ENCODE measurements at places on chromosomes 6 and 20.
A peak's percentile ranks its signal among the peaks of the same experiment; 100 is the strongest.

- DNase-seq: no peak
Observed at GRCh38 chr20:20448881-20449280, 81.0 kb downstream of the INSM1 start.

DNA sequence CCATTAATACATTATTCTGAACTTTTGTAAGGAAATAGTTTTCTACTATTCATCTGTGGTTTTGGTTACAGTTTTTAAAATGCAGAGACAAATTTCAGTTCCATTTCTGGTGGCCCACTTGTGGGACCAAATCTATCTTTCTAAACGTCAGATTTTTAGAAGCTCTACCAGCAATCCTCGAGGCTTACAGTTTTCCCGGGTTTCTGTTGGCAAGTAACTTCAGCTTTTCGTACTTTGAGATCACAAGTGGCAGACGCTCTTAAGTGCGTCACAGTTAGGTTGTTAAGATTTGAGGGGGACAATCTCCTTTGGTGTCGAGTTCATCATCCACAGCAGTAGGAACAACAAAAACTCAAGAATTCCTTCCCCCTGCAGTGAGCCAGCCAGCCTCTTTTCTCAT is 60.0 kb downstream of the JARID2 start:
- no peak for DNase-seq

DNA sequence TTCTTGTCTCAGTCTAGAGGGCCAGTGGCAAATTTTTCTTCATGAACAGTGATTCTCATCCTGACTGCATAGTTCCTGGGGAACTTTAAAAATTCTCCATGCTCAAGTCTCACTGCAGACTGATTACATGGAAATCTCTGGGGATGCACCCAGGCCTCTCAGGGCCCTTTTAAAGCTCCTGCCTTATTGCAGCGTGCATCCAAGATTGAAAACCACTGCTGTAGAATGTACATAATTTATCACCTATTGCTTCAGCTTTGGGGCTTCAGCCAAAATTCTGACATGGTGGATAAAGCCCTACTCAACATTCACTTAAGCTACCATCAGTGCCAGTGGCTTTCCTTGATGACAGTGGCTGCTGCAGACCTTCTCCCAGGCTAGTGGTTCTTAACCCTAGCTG is 143.8 kb downstream of the BTBD3 start:
- DNase-seq: no peak

GRCh38 chr6:32123681-32124080 is 4.4 kb downstream of the ATF6B start:
- no peak for DNase-seq

GRCh38 chr6:124541573-124541972 is 420.7 kb upstream of the RNF217 start:
- no peak for DNase-seq

GRCh38 chr6:134908906-134909516 is 40.9 kb downstream of the ALDH8A1 start:
- DNase-seq: peak; percentile 98

GRCh38 chr6:12221856-12222255 is 68.3 kb upstream of the EDN1 start:
- no peak for DNase-seq

DNA sequence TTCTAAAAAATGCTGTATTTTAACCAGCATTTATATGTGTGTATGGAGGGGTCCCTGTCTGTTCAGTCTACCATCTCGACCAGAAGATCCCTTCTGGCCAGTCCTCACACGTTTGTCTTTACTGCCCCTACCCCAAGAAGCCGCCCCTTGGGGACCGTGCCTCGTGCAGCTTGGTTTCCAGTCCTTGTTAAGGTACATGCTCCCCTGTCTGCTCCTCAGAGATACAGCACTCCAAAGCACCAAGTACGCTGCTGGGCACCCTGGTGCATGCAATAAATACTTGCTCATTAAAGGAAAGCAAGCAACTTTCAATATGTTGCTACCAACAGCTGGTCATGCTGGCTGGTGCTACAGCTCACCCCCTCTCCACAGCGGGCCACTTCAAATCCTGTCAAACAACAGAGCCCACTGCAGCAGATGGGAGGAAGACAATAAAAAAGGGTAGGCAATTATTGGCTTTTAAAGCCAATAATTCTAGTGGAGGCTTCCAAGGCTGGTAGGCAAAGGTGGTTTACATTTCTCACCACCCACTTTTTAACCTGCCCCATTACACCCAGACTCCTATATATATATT is 61.6 kb downstream of the PSMG4 start:
- DNase-seq: no peak

- no peak for DNase-seq
Observed at GRCh38 chr6:42302411-42302810, 84.8 kb upstream of the MRPS10 start.

GRCh38 chr6:20124545-20124944 is 87.7 kb downstream of the MBOAT1 start:
- no peak for DNase-seq

DNA sequence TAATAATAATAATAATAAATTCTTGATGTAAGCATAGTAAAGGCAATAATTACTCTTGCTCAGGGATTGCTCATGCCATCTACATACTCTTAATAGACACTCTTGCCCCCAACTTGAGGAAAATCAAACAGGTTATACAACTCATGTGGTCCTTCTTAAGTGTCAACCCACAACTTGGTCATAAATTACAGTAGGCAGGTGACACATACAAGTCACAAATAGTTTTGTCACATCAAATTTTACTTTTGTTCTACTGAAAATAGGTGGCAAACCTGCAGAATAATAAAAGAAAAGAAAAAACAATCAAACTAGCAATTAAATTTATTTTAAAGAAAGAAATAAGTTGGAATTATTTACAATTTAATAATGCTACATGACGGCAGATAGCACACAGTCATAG is 1.6 kb downstream of the ME1 start:
- no peak for DNase-seq

- peak; percentile 80 for DNase-seq
Observed at GRCh38 chr6:111683749-111684267, 78.1 kb upstream of the TRAF3IP2 start.

- peak; percentile 35 for DNase-seq
Observed at GRCh38 chr6:113630738-113631535, 226.2 kb upstream of the MARCKS start.

DNA sequence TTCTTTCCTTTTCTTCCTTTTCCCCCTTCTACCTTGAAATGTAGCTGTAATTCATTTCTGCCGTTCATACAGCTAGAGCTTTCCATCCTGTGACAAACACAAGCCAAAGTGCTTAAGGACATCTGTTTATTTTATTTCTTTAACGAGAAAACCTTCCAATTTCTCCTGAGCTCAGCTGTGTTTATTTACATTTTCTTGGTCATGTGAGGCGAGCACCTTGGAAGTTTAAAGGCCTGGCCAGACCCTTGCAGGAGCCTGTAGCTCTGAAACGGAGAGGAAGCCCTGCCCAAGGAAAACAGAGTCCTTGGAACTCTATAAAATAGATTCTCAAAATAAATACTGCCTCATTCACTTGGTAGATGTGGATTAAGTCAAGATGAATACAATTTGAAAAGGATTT is 223.1 kb downstream of the EYA2 start:
- DNase-seq: no peak

All from HCEC 1CT (cell line).